ENCODE measurements at places on chromosomes 7 and 10. TPM values are rescaled to one million over a fixed set of nuclear protein-coding genes. Genes with fewer than 3 reads are reported as not detected.

Gene ZRANB1
- 0.74 TPM for total RNA-seq

Gene BRI3
- total RNA-seq = 57.4 TPM

Gene CDK5
- total RNA-seq = 25.0 TPM

Gene OR2A12
- not detected for total RNA-seq

Gene VWDE
- total RNA-seq = 92.6 TPM

Gene SYT15B
- total RNA-seq = 0.18 TPM

Gene EEPD1
- total RNA-seq = 0.71 TPM

Gene TBC1D12
- 5.7 TPM for total RNA-seq

Gene GRM3
- total RNA-seq = not detected

Gene TMEM176A
- not detected for total RNA-seq

Gene PPA1
- total RNA-seq = 448 TPM

Gene PANK1
- total RNA-seq = 5.9 TPM

Gene SDK1
- 0.16 TPM for total RNA-seq

Gene VAX1
- not detected for total RNA-seq

Gene ELMO1
- 5.5 TPM for total RNA-seq

Gene MYPN
- total RNA-seq = not detected

Gene TUBAL3
- total RNA-seq = 6.3 TPM

Gene MAT1A
- total RNA-seq = 0.42 TPM

Gene ZNF365
- total RNA-seq = not detected

Gene UCN3
- not detected for total RNA-seq

Gene SCIN
- total RNA-seq = 9.7 TPM

Data from K562 (cell line).